ENCODE measurements at places on chromosomes 7 and 10.

- DNase-seq = no peak
Measured at GRCh38 chr10:2746638-2747037, 320.7 kb upstream of the PFKP start.

DNA sequence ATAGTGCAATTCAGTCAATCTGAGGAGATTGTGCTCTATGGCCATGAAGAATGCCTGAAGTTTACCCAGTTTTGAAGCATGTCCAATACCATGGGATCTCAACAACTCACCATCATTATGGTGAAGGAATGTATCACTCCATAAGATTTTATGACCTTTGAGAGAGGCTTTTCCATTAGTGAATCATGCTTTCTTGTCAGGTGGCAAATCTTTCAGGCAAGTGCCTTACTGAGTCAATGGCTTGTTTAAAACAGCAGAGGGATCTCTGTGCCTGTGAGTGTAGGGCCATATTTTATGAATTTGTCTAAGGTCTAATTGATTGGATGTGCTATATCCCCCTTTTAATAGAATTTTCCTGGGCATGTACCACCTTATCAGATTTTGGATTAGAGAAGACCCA, 131.5 kb downstream of the CCDC7 start:
- no peak for DNase-seq

DNA sequence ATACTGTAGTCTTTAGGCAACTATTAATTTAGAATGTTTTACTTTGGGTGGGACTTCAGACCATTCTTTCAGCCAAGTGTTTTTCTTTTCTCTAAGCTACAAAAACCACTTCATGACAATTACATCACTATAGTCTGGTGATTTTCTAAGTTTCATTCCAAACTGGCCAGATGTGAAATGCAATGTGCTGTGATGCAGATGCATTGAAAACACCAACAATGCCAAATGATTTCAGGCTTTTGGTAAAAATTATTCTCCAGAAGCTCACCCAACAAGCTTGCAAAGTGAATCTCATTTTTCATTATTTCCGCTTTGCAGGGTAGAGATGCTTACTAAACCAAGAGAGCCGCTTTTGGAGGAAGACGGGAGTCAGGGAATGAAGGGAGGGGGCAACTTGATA, 118.4 kb upstream of the ANK3 start:
- no peak for DNase-seq

GRCh38 chr7:84509522-84509921, 314.9 kb upstream of the SEMA3A start:
- DNase-seq = no peak

DNA sequence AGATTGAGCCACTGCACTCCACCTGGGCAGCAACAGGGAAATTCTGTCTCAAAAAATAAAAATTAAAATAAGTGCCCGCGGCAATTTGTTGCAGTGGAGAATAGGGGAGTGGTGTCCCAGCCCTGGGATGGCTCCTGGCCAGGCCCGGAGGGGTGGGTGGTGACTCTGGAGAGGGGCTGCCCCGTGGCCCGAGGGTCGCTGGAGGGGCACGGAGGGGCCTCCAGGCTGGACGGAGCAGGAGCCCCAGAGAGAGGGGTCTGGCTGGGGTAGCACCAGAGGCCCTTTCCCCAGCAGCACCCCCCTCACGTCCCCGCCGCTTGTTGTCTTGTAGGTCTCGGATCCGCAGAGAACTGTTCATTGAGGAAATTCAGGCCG, 38.6 kb upstream of the SH2B2 start:
- no peak for DNase-seq

DNA sequence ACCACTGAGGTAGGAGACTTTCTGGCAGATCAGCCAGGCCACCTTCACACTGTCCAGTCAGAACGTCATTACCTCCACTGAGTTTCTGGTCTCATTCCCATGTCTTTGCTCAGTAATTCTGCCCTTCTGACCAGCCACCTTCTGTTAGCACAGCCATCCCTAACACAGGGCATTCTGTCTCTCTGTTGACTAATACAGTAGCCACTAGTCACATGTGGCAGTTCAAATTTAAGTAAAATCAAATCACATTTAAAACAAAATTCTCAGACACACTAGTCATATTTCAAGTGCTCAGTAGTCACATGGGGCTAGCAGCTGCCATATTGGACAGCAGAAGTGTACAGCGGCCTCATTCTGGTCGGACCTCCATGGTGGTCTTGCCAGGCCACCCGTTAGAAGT, 7.4 kb downstream of the CPSF4 start:
- no peak for DNase-seq

GRCh38 chr10:49661140-49661856, 18.2 kb upstream of the C10orf53 start:
- DNase-seq = no peak

DNA sequence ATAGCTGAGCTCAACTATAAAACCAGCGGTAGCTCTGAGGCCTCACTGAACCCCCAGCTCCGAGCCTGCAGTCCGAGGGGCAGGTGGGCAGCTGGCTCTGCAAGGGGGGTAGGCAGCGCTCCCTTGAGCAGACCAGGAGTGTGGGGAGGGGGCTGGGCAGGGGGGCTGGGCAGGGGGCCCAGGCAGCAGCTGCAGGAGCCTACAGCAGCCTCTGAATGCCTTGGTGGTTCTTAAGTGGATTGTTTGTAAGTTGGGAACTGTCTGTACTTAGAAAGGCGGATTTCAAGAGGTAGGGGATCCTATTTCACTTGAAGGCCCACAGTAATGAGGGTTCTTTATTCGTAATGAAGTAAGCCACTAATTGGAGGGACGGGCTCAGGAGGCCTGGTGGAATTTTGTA, 72.3 kb downstream of the ICA1 start:
- no peak for DNase-seq

DNA sequence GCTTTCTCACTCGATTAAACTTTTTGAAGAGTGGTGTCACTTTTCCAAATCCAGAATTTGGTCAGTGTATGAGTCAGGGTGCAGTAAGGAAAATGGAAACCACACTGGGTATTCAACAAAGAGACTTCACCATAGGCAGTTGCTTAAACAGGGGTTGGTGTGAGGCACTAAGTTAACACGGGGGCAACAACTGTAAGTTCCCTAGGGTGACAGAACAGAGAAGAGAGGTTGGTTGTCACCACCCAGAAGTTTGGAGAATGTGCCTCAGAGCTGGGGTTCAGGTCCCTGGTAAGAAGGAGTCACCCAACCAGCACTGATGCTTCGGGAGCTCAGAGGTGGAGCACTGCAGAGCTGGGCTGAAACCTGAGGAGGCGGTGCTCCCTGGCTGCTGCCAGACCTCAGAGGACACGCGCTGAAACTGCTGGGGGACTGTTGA, 170.4 kb downstream of the ARID5B start:
- DNase-seq = no peak

- DNase-seq = no peak
Measured at GRCh38 chr10:116215651-116216050, 57.4 kb downstream of the GFRA1 start.

- DNase-seq = no peak
Measured at GRCh38 chr10:75438275-75438674, 6.9 kb downstream of the LRMDA start.

DNA sequence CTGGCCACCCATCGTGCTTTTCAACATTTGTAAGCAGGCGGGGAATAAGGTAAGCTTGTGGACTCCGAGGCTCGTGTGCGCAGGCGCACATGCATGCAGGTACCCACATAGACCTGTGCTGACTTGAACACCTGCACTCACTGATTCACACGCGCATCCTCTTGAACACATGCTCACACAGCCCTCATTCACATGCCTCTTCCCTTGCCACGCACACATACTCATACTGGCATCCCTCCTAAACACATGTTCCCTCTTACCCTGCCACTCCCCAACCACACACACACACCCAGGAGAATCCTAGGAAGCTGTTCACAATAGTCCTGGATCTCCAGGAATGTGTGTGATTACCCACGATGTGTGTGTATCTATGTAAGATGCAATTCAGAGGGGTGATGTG, 44.1 kb upstream of the LBX1 start:
- no peak for DNase-seq

GRCh38 chr10:119199231-119199992, 8.0 kb upstream of the GRK5 start:
- no peak for DNase-seq

- DNase-seq = no peak
Measured at GRCh38 chr10:47447705-47448104, 36.2 kb downstream of the ANXA8 start.

DNA sequence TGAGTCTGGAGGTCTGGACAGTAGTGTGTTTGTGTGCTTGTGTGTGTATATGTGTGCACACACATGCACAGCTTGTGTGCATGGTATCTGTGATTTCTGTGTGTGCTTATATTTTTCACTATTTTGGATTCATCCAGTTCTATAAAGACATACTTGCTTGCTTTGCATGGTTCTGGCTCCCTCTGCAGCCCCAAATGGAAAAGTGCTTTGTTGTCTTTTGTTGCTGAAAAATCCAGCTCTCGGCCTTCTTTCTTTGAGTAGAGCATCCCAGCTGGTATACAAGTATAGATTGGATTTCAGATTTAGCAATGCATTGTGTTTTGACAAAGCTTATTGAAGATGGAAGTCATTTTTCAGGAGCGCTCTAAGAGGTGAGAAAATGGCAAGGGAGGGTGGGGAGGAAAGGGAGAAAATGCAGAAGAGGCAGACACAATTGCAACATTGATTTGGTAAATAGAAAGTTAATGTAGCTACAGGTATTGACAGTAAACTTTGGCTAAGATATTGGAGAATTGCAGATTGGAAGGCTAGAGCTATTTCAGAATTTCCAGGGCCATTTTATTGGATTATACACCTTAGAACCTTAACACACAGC, 333.9 kb downstream of the AUTS2 start:
- no peak for DNase-seq

DNA sequence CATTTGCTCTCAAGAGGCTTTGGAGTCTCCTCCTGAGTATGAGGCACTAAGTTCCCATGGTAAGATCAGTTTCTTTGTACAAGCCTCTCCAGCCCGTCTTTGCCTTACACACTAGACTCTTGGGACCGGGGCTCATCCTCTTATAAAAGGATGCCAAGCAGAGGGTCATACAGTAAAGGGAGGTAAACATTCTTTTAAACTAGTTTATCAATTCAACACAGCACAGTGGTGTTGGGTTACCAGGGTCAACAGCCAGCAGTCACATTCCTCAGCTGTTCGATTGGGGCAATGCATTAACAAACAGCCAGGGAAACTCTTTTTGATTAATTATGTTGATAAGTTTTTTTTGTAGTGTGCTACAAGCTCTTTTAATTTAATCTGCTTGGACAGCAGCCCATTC, 37.8 kb downstream of the HHEX start:
- DNase-seq = no peak

GRCh38 chr7:1856161-1856887, 186.2 kb downstream of the ELFN1 start:
- DNase-seq = no peak

DNA sequence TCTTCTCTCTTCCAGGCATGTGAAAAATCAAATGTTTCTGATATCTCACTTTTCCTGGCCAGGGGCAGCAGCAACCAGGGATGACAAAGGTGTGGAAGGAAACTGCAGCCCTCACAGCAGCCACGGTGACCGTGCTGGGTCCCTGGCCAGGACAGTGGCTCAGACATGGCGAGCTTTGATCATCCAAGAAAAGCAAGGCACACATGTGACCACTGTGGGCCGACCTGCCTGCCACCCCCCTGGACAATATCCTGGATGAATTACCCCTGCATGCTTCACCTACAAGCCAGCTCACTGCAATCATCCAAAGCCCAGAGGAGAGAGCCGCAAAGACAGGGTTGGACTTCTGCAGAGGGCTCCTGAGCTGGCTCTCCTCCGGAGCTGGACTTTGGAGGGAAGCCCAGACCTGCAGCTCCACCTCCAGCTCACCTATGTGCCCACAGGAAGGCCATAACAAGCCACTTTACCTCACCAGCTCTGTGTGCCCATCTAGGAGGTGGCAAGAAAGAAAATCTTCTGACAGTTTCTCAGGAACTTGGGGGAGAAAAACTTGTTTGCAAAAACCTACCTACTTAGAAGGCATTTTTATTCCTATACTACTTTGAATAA, 2.7 kb downstream of the CHST15 start:
- DNase-seq = no peak

GRCh38 chr10:94194256-94194655, 168.5 kb downstream of the NOC3L start:
- DNase-seq = no peak

DNA sequence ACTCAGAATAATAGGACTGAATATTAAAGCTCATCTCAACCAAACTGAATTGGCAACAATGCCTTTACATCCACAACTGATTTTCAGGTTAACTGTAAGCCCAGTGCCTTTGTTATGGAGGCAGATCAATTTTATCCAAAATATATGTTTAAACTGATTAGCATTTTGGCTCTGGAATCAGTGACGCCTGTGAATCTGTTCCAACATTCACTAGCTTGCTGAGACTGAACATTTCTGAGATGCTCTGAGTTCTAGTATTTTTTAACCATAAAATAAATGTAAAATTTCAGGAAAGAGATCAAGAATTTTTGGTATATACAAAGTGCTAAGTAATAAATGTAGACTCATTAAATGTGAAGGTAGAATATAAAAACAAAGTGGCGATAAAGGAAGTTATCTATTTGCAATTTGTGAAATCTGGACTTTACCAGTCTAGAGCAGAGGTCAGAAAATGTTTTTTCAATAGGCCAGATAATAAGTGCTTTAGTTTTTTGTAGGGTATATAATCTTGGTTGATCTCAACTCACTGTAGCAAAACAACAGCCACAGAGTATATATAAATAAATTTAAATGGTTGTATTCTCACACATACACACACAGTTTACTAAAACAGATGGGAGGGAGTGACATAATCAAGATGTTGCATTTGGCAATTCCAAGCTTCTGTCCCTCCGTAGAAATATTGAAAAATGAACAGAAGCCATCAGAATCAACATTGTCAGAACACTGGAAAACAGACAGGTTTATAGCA, 560.3 kb downstream of the ZWINT start:
- DNase-seq = no peak

GRCh38 chr10:101103430-101103829, 27.7 kb upstream of the TLX1 start:
- no peak for DNase-seq

DNA sequence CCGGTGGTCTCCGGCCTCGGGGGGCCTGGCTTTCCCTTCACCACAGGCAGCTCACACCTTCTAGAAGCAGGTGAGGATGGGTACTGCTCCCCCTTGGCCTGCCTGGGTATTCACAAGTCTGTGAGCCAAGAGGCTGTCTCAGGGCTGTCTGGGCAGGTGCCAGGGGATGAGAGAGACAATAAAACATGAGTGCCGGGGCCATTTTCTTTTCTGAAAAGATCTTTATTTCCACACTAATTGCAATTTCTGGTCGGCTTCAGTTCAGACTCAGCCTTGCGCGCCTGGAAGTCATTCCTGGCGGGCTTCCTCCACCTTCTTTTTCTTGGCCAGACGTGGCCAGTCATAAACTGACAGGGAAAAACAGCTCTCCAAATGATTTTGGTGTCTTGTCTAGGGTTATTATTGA, 171.2 kb downstream of the ARHGAP12 start:
- DNase-seq = no peak

DNA sequence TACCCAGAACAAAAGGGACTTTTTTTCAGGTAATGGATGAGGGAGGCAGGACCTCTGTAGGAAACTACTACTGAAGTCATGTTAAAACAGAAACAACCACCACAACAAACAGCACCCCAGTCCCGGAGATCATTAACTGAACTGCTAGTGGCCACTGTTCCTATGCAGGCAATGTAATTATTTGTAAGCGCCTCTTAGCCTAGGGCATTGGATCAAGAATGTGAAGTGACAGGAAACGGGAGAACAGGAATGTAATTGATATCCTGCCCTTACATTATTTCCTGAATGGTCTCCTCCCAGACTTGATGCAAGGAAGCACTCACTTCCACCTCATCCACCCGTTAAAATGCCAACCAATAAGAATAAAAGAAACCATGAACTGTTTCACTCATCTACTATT, 16.7 kb upstream of the GAD2 start:
- no peak for DNase-seq

- DNase-seq = no peak
Measured at GRCh38 chr7:34208878-34209621, 303.7 kb downstream of the BMPER start.

All from GM18507 (cell line).